Stimulated activated naive CD8-positive, alpha-beta T cell treated with anti-CD3 and anti-CD28 coated beads, Interleukin-15, amount 100 ng/mL, for 72 hours (primary cell): ENCODE measurements at places on chromosomes 1 and 21.
A peak's percentile ranks its signal among the peaks of the same experiment; 100 is the strongest.

- DNase-seq, result no peak
These were observed 80.3 kb downstream of the NME7 start for GRCh38 chr1:169287280-169287679.

DNA sequence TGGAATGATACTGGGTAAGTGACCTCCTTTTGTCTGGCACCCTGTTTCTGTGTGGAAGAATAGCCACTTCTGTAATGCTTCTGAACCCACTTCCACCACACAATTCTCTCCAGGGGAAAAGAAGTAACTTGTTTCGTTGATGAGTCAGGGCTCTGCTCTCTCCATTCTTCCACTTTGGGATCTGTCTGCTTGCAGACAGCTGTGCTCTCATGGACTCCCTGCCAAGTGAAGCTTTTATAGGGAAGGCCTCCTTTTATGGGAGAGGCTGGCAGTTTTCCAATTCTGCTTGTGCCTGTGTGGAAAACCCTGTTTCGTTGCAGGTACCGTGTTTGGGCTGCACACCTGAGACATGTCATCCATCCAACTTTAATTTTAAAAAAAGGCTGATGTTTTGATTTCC is 130.7 kb downstream of the GIPC2 start:
- no peak for DNase-seq

DNA sequence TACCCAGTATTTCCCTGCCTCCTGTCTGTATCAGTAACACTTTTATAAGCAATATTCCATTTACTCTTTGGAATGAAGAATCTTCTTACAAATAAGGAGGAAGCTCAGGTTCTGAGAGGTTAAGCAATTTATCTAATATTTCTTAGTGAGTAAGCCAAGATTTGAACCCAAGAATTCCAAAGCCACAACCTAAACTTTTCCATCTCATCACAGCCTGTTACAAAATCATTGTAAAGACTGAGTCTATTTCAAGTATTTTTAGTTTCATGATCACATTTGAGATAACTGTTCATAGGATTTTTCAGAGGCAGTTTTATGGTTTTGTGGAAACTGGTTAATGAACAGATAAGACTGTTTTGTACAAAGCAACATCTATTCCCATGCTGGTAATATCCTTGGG is 29.8 kb upstream of the HHAT start:
- DNase-seq, result no peak

GRCh38 chr1:67607699-67608098 is 77.3 kb upstream of the GADD45A start:
- no peak for DNase-seq

GRCh38 chr1:239826211-239826610 is 265.5 kb upstream of the FMN2 start:
- DNase-seq, result no peak

- DNase-seq, result peak; percentile 18
These were observed 87.5 kb upstream of the CACYBP start for GRCh38 chr1:174912264-174912663.

DNA sequence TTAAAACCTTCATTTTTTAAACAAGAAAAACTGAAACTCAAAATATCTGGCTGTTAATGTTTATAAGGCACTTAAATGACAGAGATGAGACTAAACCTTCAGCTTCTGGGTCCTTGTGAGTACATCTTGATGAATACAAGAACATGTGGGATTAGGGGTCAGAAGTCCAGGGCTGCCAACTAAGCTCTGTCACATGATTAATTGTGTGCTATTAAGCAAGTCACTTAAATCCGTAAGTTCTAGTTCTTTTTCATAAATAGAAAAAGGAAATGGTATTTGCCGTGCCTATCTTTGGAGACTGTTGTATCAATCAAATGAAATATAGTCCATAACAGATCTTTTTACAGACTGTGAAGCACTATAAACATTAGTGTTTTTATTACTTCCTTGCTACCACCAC is 43.2 kb upstream of the KCTD3 start:
- no peak for DNase-seq

- no peak for DNase-seq
These were observed at the start of gene ADAMTS5 for GRCh38 chr21:26967062-26967913. ADAMTS5 (minus strand) TSS chr21:26967088; CDS start chr21:26966391, 697 bp downstream.

GRCh38 chr21:33205476-33205875 is 24.3 kb upstream of the IFNAR2 start:
- no peak for DNase-seq

- no peak for DNase-seq
These were observed 8.5 kb downstream of the KYAT3 start for GRCh38 chr1:88983791-88984559.

- DNase-seq, result no peak
These were observed 48.1 kb downstream of the AHDC1 start for GRCh38 chr1:27555700-27556424.

GRCh38 chr1:203629507-203630082 is 3.0 kb downstream of the ATP2B4 start:
- peak; percentile 65 for DNase-seq

DNA sequence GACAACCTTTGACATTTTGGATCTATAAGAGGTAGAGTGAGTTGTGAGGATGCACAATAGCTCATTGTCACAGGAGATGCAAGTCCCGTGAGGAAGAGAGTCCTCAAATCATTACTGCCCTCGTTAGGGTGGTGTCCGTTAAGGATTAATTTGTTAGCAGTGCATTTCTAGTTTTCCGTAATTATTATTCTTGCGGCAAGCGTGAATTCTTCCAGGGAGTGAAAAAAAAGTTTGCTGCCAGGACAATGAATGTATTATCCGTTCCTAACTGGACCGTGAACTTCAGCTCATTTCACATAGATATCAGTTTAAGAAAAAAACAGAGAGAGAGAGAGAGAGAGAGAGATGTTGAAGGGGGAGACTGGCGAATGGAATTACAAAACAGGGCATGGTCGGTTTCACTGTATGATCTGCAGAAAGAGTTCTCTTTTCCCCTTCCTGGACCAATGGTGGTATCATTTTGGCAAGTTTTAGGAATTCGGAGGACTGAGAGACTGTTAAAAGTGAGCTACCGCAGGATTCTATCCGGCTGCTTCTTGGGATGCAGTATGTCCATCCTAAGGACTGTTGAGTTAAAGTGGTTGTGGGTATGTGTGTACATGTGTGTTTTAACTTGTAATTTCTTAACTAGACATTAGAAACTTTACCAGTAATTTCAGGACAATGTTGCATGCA is 216.0 kb upstream of the NFIA start:
- no peak for DNase-seq

DNA sequence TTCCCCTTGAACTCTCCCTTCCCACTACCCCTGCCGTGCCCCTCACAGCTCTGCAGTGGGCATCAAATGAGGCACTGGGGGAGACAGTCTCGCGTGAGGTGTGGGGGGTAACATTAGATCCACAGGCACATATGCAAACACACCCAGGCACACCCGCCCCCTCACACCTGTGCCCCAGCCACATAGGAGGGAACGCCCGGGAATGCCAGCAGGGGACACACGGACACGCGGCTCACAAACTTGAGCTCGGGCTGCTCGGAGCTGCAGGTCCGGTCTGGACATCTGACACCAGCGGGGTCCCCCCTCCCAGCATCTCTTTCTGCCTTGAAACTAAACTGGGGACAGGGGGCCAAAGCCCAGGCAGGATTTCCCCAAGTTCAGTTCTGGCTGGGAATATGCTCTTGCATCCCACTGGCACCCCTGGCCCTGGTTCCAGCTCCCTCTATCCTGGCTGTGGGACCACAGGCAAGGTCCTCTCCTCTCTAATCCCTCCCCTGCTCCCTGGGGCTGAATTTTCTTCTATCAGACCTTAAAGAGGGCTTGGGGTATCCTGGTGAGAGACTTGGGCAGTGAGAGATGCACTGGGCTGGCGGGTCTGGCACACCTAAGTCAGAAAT is 30.6 kb downstream of the CDCP2 start:
- no peak for DNase-seq

DNA sequence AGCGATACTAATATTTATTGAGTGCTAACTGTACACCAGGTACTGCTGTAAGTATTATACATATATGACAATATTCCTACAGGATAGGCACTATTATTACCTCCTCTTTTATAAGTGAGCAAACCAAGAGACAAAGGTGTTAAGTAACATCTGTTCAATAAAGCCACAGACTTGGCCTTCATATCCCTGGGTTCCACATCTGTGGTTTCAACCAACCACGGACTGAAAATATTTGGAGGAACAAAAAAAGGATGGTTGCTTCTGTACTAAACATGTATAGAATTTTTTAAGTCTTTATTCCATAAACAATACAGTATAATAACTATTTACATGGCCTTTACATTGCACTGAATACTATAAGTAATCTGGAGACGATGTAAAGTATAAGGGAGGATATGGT is 95.1 kb downstream of the RERE start:
- no peak for DNase-seq

DNA sequence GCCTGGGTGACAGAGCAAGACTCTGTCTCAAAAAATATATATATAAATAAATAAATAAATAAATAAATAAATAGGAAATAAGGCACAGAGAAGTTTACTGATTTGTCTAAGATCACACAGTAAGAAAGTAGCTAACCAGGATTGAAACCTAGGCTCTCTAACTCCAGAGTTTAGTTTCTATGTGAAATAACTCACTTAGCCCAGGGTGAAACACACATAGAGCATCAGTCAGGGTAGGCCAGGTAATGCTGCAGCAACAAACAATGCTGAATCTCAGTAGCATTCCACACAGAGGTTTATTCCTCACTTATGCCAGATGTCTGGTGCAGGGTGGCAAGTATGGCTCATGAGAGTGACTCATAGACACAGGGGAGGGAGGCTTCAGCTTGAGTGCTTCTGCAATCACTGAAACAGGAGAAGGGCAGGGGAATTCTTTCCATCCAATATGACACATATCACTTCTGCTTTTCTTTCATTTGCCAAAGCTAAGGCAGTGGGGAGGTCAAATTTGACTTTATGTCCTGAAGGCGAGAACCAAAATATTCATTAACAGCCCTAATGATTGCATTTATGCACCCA is 37.1 kb upstream of the KANK4 start:
- no peak for DNase-seq

- DNase-seq, result peak; percentile 78
These were observed 10.7 kb downstream of the MR1 start for GRCh38 chr1:181044449-181044966.

- DNase-seq, result no peak
These were observed 62.5 kb downstream of the ASH1L start for GRCh38 chr1:155499953-155500639.

- DNase-seq, result peak; percentile 78
These were observed 1.7 kb downstream of the TOR1AIP1 start for GRCh38 chr1:179883745-179884138.

GRCh38 chr1:222656391-222657155 is 38.7 kb downstream of the MIA3 start:
- no peak for DNase-seq

GRCh38 chr1:206831650-206832049 is 33.8 kb upstream of the IL20 start:
- DNase-seq, result no peak

GRCh38 chr21:27139526-27139925 is 172.6 kb upstream of the ADAMTS5 start:
- no peak for DNase-seq

DNA sequence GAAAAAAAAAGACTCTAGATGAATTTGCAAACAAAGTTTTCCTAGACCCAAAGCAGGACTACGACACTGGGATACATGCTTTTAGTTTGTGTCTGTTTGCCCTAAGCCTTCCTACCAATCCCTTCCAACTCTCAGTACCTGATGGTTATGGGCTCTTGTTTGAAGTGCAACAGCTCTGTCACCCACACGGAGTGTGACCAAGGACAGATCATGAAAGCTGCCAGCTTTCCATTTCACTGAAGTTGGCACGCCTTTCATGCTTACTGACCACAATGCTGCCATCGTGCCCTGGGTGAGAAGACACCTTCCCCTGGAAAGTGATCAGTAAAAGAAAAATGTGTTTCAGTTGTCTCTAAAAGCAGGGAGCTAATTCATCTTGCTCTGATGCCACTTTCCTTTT is 312.5 kb upstream of the PTBP2 start:
- DNase-seq, result no peak

- DNase-seq, result no peak
These were observed 164.7 kb downstream of the NRIP1 start for GRCh38 chr21:14900058-14900457.

DNA sequence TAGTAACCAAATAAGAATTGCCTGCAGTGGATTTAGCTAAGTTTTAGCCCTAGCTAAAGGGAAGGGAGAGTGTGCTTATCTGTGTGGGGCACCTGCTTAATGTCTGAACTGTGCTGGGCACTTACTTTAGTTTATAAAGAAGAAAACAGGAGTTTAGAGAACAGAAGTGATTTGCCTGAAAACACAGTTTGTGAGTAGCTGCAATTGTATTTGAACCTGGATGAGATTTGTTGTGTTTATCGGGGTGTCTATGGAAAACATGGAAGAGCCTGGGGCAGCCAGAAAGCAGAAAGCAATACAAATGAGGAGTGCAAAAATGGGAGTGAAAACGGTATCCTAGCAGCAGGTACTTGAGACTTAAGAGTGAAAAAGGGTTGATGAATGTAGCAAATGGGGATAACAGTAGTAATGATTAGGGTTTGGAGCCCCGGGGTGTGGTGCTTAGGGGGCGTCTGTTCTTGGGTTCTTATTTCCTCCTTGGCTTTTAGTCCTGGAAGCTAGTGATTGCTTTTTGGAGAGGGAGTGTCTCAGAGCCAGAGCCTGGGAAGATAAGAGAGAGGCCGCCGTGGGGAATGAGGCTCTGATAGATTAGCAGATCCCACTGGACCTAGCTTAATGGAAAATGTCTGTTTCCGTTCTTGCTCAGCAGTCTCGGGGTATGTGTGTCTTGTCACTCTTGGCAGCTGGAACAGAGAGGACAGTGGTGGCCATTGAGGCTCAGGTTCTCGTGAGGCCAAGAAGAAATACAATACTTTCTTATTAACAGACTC is 5.6 kb downstream of the PRCC start:
- no peak for DNase-seq

- peak; percentile 36 for DNase-seq
These were observed 2.2 kb upstream of the TESK2 start for GRCh38 chr1:45493116-45493697.

- no peak for DNase-seq
These were observed 1.6 kb upstream of the RAB7B start for GRCh38 chr1:206004826-206005225.

- no peak for DNase-seq
These were observed 151.6 kb downstream of the AJAP1 start for GRCh38 chr1:4805987-4806386.

GRCh38 chr1:226710501-226710900 is 28.6 kb downstream of the ITPKB start:
- DNase-seq, result no peak

DNA sequence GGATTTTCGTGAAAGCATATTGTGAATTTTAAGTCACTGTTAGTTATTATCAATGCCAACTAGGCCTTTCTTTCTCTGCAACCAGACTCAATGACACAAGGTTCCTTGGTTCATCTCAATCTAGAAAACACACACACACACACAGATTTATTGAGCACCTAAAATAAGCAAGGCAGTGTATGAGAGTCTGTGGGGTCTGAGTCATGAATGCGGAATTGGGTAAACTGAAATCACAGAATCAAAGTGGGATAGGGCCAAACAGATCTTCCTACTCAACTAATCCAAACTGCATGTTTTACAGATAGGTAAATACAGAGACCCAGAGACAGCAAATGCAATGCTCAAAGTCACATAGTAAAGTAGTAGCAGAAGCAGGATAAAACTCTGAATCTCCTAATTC is 48.5 kb upstream of the NRDC start:
- no peak for DNase-seq
